Breast epithelium (tissue), 4 donors: ENCODE measurements at places on chromosomes 13 and 19. TPM values are rescaled to one million over a fixed set of nuclear protein-coding genes. Genes with fewer than 3 reads are reported as not detected.

DNA sequence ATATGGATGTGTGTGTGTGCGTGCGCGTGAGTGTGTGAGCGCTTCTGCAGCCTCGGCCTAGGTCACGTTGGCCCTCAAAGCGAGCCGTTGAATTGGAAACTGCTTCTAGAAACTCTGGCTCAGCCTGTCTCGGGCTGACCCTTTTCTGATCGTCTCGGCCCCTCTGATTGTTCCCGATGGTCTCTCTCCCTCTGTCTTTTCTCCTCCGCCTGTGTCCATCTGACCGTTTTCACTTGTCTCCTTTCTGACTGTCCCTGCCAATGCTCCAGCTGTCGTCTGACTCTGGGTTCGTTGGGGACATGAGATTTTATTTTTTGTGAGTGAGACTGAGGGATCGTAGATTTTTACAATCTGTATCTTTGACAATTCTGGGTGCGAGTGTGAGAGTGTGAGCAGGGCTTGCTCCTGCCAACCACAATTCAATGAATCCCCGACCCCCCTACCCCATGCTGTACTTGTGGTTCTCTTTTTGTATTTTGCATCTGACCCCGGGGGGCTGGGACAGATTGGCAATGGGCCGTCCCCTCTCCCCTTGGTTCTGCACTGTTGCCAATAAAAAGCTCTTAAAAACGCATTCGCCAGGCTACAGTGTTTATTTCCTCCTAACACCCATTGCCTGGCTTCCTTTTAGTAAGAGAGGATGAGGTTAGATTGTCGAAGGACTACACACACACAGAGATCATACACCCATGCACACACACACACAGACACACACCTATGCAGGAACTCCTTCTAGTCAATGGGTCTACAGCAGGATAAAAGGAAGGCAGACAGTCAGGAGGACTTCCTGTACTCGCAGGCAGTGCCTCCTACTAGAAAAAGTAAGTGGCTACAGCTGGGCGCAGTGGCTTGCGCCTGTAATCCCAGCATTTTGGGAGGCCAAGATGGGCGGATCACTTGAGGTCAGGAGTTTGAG is 7.1 kb downstream of the FOSB start:
- no peak overlapping the region for H3K4me3 ChIP-seq
- H3K27me3 ChIP-seq = no peaks in the 10 kb centered on the region
- no peaks in the 10 kb centered on the region for H3K36me3 ChIP-seq
- H3K4me1 ChIP-seq = no peaks in the 10 kb centered on the region
- no peak for DNase-seq

DNA sequence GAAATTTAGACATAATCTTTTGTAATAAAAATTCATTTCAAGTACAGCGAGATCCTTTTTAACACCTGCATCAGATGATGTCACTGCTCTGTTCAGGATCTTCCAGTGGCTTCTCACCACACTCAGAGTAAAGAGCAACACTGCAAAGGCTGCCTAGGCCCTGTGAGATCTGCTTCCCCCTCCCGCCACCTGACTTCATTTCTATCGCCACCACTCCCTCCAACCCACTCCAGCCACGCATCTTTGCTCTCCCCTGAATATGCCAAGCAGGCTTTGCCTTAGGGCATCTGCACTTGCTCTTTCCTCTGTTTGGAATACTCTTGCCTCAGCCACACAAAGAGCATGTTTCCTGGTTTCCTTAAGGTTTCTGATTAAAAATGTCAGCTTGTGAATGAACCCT is 58.3 kb downstream of the MBNL2 start:
- H3K27ac ChIP-seq = peak overlapping the region; percentile 80
- peaks cover 3% of the 10 kb centered on the region for H3K4me1 ChIP-seq
- H3K36me3 ChIP-seq = no peaks in the 10 kb centered on the region
- no peak for DNase-seq
- H3K27me3 ChIP-seq = no peaks in the 10 kb centered on the region

GRCh38 chr13:109844396-109844795 is 58.0 kb upstream of the IRS2 start:
- H3K27ac ChIP-seq = no peak overlapping the region
- H3K36me3 ChIP-seq = no peaks in the 10 kb centered on the region
- H3K4me3 ChIP-seq = no peak overlapping the region

GRCh38 chr13:110251193-110251819 is 55.7 kb downstream of the COL4A1 start:
- H3K4me1 ChIP-seq = no peaks in the 10 kb centered on the region
- no peaks in the 10 kb centered on the region for H3K36me3 ChIP-seq
- H3K27me3 ChIP-seq = no peaks in the 10 kb centered on the region
- DNase-seq = no peak
- peak overlapping the region; percentile 76 for H3K27ac ChIP-seq
- H3K4me3 ChIP-seq = no peak overlapping the region

DNA sequence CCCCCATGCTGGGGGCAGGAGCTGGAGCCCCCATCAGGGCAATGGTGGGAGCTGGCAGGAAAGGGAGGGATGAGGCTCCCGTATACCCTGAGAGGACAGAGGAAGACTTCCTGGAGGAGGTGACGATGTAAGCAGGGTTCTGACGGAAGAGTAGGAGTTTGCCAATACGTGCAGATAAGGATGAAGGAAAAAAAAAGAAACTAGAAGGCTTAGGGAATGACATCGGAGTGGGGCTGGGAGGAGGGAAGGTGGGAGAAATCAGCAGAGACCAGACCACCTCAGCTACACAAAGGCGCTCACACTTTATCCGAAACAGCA is 32.3 kb downstream of the ARHGEF18 start:
- H3K4me3 ChIP-seq = no peak overlapping the region
- H3K27me3 ChIP-seq = no peaks in the 10 kb centered on the region
- no peaks in the 10 kb centered on the region for H3K4me1 ChIP-seq
- H3K27ac ChIP-seq = no peak overlapping the region
- H3K36me3 ChIP-seq = no peaks in the 10 kb centered on the region

DNA sequence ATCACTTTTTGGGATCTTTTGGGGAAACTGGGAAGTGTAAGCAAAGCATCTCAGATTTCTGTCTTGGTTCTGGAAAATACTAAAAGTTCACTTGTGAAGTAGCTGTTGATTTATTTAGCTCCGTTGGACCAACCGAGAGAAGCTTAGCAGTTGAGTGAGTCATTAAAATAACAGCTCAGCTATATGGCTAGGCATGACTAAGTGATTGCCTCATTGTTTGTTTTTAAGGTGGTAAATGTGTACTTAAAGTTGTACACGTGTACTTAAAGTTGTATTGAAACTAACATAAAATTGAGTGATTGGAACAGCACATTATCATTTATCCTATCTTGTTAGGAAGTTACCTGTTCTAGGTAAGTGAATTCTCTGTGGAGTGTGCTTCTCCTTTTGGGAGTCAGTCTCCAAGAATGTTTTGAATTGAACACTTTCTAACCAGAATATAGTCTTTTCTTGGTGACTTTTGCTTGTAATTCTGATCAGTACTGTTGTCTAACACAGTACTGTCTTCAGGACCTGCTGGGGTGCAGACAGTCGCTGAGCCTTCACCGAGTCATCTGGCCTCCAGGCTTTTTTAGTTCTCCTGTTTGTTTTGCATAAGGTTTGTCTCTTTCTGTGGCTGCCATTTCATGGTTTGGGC is 2.9 kb upstream of the DCUN1D2 start:
- H3K4me1 ChIP-seq = peaks cover 7% of the 10 kb centered on the region
- no peaks in the 10 kb centered on the region for H3K27me3 ChIP-seq
- H3K27ac ChIP-seq = peak overlapping the region; percentile 71
- H3K4me3 ChIP-seq = no peak overlapping the region
- H3K36me3 ChIP-seq = no peaks in the 10 kb centered on the region
- DNase-seq = no peak

- H3K36me3 ChIP-seq = no peaks in the 10 kb centered on the region
- DNase-seq = no peak
- H3K4me1 ChIP-seq = no peaks in the 10 kb centered on the region
Observed at GRCh38 chr13:43512221-43512620, 274.6 kb downstream of the ENOX1 start.

DNA sequence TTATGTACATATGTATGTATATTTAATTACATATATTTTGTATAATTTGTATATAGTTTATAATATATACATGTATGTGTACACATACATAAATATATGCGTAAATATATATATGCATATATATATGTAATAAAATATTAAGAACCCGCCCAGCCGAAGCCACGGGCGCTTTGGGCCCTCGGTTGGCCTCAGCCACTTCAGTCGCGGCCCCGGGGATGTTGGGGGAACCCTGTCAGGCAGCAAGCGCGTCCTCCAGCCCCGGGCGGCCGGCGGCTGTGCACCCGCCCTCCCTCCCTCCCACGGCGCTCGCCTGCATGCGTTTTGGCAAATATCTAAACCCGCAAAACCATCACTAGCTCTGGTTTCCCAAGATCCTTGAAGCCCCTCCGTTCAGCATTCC is 7.9 kb upstream of the ZNF606 start:
- peaks cover 7% of the 10 kb centered on the region for H3K36me3 ChIP-seq
- H3K4me3 ChIP-seq = no peak overlapping the region
- no peaks in the 10 kb centered on the region for H3K27me3 ChIP-seq
- no peaks in the 10 kb centered on the region for H3K4me1 ChIP-seq

DNA sequence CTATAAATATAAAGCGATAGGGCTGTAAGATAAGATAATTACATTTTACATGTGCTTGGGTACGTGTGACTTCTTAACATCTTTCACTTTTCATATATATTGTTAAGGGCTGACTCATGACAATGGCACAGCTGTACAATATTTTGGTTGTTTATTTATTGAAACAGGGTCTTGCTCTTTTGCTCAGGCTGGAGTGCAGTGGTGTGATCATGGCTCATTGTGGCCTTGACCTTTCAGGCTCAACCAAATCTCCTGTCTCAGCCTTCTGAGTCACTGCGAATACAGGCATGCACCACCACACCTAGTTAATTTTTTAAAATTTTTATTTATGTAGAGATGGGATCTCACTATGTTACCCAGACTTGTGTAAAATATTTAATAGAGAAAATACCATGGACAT is 2532.4 kb upstream of the PCDH20 start:
- no peak overlapping the region for H3K27ac ChIP-seq
- no peaks in the 10 kb centered on the region for H3K27me3 ChIP-seq
- no peaks in the 10 kb centered on the region for H3K4me1 ChIP-seq
- no peak for DNase-seq
- no peak overlapping the region for H3K4me3 ChIP-seq

GRCh38 chr19:20928371-20928770 is 5.3 kb downstream of the ZNF85 start:
- H3K27ac ChIP-seq = no peak overlapping the region
- no peaks in the 10 kb centered on the region for H3K36me3 ChIP-seq
- no peak overlapping the region for H3K4me3 ChIP-seq
- DNase-seq = no peak
- H3K4me1 ChIP-seq = no peaks in the 10 kb centered on the region

The LILRB1 gene
- total RNA-seq = 1.6 TPM

The PRTN3 gene
- not detected for total RNA-seq

The WTIP gene
- 11.9 TPM for total RNA-seq

The ICAM1 gene
- total RNA-seq = 20.8 TPM
